Progenitor cell of endocrine pancreas (in vitro differentiated cells): ENCODE measurements at places on chromosomes 7 and 10. TPM values are rescaled to one million over a fixed set of nuclear protein-coding genes. Genes with fewer than 3 reads are reported as not detected.

Gene HTR7
- 0.93 TPM in 2 replicates for total RNA-seq

Gene HOXA1
- 27.4 and 31.2 TPM in 2 replicates for total RNA-seq

Gene POM121
- total RNA-seq: 53.2 and 53.6 TPM in 2 replicates

Gene SEMA3D
- 27.9 and 36.3 TPM in 2 replicates for total RNA-seq

Gene VPS26A
- 51.1 and 60.4 TPM in 2 replicates for total RNA-seq

Gene SOSTDC1
- total RNA-seq: 0.41 and 0.73 TPM in 2 replicates

GRCh38 chr10:122112625-122113160, 123.7 kb downstream of the TACC2 start:
- peak; percentile 71 for DNase-seq

DNA sequence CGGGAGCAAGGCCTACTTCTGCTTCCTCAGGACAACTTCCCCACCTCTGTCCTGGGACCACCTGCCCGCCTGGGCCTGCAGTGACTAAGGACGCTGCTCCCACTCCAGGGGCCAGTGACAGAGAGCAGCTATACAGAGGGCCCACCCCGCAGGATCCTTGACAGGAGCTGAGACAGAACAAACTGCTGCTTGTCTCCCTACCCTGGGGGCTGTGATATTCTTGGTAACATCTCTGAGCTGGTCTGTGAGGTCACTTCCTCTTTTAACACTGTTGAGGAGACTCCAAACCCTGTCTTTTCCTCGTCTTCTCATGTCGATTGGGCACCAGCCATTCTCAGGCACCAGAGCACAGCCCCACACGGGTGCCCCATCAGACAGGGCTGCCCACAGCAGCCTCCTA, 6.9 kb upstream of the MRPS24 start:
- DNase-seq: no peak

DNA sequence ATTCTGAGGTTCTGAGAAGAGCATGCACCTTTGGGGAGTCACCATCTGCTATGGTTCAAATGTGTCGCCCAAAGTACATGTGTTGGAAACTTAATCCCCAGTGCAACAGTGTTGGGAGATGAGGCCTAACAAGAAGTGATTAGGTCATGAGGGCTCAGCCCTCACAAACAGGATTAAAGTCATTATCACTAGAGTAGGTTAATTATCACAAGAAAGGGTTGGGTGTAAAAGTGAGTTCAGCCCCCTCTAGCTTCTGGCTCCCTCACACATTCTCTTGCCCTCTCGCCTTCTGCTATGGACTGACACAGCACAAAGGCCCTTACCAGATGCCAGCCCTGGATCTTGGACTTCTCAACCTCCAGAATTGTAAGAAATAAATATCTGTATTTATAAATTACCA, 100.3 kb upstream of the C10orf90 start:
- DNase-seq: no peak

- no peak for DNase-seq
Observed at GRCh38 chr10:85532773-85533172, 833.8 kb downstream of the GRID1 start.

DNA sequence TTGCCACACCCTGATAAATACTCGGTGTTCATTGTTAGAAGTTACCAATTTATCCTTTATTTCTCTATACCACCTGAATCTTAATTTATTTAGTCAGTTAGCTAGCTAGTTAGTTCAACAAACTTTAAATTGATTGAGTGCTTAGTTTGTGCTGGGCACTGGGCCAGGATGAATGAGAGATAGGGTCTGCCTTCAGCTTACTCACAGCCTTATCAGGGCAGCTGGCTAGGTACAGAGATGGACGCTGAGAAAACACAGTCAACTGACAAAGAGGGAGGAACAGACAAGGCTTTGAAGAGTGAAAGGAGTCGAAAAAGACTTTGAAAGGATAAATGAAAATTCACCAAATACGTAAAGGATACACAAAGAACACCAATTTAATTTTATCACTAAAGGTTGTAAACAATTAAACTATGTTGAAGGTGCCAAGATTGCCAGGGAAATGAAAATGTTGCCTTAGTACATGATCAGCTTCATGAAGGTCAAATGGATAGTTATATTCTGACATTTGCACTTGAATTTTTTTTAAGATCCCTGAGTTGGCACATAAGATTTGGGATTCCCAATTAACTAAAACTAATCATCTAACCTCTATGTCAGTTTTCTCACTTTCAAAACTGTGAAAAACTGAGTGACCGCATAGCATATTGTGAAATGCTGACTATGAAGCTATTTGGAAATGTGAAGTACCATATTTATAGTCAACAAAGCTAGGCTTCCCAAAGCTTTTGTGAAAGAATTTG, 2.1 kb downstream of the CAV2 start:
- DNase-seq: no peak

- DNase-seq: no peak
Observed at GRCh38 chr10:88090568-88091214, 227.3 kb downstream of the PTEN start.

GRCh38 chr10:126256864-126257263, 131.4 kb downstream of the ADAM12 start:
- DNase-seq: no peak

DNA sequence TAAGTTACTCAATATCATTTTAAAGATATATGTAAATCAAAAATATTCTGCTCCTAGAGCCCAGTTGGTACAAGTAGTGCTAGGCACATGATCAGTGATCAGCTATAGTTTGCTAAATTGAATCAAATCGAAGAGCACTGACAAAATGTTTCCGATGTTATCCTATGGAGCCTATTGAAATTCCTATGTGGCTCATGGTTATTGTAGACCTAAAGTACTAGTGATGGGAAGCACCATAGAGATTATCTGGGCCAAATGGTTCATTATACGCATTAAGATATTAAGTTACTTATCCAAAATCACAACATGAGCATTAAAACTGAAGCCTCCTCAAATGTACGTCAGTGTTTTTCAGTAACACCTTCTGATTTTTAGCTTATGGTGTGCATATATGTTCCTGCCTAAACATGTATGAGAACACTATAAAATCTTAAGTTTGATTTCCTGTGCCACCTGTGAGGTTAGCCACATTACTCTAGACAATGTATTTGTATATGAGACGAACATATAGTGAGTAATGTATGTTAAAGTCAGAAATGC, 103.2 kb downstream of the IQUB start:
- DNase-seq: no peak

DNA sequence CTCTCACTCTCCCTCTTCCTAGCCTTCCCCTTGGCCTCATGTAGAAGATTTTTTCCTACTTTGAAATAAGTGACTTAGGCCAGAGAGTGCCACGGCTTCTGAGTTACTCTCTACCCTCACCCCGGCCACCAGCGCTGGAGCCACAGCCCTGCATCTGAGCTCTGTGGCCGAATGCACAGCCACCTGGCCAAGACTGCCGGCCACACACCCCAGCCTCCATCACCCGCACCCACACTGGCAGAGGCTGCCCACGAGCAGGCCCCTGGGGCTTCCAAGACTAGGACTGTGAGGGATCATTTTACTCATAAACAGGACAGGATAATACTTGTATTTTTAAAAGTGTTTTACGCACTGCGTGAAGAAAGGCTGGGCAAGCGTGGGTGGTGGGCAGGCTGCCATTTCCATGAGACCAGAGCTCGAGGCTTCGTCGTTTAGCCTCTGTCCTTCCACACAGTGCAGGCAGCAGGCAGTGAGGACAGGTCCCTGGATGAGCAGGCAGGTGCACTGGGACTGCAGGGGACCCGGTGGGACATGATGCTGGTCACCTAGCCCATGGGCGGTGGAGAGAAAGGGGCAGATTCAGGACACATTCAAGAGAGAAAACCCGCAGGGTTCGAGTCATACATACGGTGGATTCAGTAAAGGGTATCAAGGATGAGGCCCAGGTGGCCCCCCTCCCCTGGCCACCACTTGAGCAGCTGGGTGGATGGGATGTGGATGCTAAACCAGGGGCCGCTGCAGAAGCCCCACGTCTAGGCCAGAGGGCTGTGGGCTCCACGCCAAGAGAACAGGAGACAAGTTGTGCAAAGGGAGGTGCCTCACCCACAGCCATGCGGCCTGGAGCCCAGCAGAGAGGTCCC, 35.5 kb upstream of the RNF32 start:
- no peak for DNase-seq

DNA sequence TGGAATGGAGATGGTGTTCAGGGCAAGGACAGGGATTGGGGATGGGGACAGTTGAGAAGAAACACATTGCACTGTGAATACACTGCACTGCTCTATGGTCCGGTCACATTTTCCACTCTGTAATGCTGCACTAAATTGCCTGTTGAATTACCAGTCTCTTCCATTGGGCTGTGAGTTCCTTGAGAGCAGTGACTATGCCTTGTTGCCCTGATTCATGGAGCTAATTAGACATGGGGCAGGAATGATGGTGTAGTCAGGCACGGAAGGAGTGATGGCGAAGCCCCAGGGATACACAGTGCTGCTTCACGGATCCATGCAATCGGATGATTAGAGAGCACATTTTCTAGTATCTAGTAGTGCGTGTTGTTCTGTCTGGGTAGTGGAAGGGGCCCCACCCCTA, 25.4 kb upstream of the GPAM start:
- DNase-seq: no peak

DNA sequence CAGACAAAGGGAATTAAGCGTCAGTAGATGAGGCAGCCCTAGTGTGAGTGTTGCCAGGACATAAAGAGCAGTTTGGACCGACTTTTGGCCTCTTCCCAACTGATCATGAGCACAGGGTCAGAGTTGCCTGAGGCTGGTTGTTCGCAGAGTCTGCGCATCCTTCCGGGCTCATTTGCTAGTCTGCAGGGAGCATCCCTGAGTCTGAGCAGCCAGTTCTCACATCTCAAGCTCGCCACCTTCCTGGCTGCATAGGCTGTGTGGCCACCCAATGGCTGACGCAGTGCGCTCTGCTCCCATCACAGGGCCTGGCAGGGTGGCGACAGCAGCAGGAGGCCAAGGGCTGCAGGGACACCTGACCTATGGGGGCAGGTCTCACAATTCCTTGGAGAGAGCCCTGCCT, 5.0 kb downstream of the GAD2 start:
- DNase-seq: no peak

DNA sequence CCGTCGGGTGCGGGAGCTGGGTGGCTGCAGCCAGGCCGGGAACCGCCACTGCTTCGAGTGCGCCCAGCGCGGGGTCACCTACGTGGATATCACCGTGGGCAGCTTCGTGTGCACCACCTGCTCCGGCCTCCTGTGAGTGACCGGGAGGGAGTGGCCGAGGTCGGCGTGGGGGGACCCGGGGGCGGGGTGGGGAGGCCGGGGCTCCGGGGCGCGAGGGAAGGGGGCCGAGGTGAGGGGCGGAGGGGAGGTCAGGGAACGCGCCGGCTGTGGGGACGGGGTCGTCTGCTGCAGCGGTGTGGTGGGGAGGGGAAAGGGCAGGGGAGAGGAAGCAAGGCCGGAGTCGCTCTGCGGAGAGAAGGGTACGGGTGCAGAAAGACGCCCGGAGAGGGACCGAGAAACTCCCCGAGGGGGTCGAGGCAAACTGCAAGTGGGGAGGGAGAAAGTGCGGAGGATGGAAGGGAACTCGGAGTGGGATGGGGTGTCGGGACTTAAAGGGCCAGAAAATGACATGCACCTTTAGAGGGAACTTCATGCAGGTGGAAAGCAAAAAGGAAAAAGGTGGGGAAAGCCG, 518 bp downstream of the AGFG2 start:
- DNase-seq: no peak

DNA sequence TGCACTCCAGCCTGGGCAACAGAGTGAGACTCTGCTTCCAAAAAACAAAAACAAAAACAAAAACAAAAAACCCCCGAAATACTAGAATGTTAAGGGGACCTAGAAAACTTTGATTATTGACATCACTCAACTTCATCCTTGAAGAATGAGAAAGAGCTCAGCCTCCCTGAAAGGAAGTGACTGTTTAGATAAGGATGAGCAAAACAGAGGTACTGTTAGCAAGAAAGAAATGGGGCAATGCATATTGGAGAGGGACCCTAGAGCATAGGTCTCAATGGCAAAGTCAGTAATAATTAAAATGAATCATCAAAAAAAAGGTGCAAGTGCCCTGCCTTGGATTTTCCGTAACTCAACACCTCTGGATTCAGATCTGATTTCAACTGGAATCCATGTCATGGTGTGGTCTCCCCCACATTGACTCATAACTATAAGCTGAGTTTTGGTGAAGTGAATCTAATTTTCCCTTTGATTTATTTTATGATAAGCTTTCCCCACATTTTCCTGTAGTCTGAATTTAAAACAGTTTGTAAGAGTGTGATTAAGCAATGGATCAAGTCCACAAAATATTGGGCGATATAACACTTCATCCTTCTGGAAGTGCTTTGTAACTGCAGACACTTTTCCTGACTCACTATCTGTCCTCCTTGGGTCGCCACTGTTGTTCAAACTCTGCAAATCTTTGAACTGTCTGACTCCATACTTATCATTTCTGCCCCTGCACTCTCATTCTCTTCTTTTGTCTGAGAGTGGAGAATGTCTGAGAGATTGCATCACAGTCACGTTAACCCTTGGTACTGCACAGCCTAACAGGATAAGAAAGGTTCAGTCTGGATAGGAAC, 224.8 kb upstream of the LYZL1 start:
- no peak for DNase-seq

- DNase-seq: no peak
Observed at GRCh38 chr10:104150139-104150538, 28.2 kb downstream of the SFR1 start.

GRCh38 chr7:126150278-126150958, 1102.3 kb downstream of the GRM8 start:
- no peak for DNase-seq
